ENCODE measurements at places on chromosomes 3 and 15. TPM values are rescaled to one million over a fixed set of nuclear protein-coding genes. Genes with fewer than 3 reads are reported as not detected.

PSMD2 gene
- total RNA-seq, result 149 TPM

DNA sequence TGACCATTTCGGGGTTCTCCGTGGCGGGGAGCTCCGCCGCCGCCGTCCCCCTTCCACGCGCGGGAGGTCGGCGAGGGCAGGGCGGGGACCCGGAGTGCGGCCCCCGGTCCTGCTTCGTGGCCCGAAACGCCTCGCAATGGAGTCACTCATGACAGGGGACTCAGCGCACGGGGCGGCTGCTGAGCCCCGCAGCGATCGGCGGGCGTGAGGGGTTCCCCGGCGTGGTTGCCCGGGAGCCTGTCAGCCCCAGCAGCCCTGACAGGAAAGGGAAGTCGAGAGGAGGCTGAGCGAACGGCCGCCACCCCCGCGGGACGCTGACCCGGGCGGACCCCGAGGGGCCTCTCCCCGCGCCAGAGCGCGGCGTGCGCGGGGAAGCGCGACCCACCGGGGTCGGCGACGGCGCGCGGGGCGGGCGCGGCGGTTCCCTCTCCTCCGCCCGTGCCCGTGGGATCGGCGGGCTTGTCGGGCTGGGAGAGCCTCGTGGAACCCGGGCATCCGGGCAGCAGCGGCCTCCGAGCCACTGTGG, 564 bp upstream of the PIGZ start:
- H3K36me3 ChIP-seq, result no peaks in the 10 kb centered on the region
- peaks cover 6% of the 10 kb centered on the region for H3K4me1 ChIP-seq
- no peak overlapping the region for H3K4me3 ChIP-seq
- H3K27me3 ChIP-seq, result peaks cover 31% of the 10 kb centered on the region
- DNase-seq, result no peak

GRCh38 chr3:87993566-87993965, 65.2 kb downstream of the CGGBP1 start:
- no peaks in the 10 kb centered on the region for H3K27me3 ChIP-seq
- no peak for DNase-seq
- H3K4me3 ChIP-seq, result no peak overlapping the region
- no peak overlapping the region for H3K27ac ChIP-seq

GPR87 gene
- total RNA-seq, result 0.72 TPM

DNA sequence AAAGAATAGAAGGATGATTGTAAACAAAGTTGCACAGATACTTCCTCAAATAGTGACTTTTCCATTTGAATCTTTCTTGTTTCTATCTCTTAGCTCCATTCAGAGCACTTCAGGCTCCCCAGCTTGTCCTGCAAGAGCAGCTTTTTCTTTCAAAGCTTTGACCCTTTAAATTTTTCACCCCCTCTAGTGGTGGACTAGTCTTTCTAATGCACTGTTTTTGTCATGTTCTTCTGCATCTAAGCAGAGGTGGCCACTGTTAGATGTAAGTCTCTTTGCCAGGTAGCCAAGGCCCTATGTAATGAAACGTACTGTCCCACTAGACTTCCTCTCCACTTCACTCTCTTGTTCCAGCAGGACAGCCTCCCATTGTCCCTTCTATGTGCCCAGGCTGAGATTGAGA, 74.0 kb upstream of the MANF start:
- H3K36me3 ChIP-seq, result no peaks in the 10 kb centered on the region
- H3K4me1 ChIP-seq, result no peaks in the 10 kb centered on the region
- no peaks in the 10 kb centered on the region for H3K27me3 ChIP-seq
- H3K27ac ChIP-seq, result no peak overlapping the region

DNA sequence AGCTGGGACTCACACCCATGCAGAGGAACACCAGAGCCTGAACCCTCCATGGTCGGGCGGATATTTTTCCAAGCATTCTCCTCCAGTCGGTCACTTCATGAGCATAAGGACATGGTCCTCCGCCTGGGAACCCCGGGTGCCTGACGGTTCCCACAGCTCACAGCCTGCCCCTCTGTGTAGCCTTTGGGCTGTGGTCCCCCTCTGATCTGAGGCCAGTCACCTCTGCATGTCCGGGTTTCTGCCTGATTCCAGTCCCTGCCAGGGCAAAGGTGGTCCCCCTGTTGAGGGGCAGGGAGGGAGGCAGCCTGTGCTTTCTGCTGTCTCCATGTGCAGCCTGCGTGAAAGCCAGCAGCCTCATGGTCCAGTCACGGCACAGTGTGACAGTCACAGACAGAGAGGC, 76.6 kb upstream of the KLF13 start:
- H3K27me3 ChIP-seq, result no peaks in the 10 kb centered on the region
- DNase-seq, result no peak
- no peak overlapping the region for H3K27ac ChIP-seq
- H3K4me1 ChIP-seq, result no peaks in the 10 kb centered on the region
- H3K36me3 ChIP-seq, result no peaks in the 10 kb centered on the region

DNA sequence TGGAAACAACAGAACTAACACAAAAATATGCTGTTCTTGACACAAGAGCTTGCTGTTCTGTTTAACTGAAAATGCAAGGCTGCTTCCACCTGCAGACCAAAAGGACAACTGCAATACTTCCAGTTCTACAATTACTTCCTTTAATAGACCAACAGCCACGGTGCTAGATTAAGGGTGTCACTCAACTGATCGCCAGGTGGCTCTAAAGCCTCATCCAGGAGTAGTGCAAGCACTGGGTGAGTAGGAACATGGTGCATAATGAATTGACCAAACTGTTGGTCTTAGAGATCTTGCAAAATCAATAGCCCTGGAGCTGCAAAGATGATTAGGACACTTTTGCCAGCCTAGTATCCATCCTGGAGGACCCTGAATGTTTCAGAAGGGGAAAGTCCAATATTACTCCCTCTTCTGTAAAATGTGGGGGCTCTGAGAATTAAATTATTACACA, 3.6 kb upstream of the CLDN16 start:
- no peak overlapping the region for H3K27ac ChIP-seq
- no peaks in the 10 kb centered on the region for H3K27me3 ChIP-seq
- DNase-seq, result peak; percentile 11
- H3K4me1 ChIP-seq, result no peaks in the 10 kb centered on the region
- no peaks in the 10 kb centered on the region for H3K36me3 ChIP-seq

DNA sequence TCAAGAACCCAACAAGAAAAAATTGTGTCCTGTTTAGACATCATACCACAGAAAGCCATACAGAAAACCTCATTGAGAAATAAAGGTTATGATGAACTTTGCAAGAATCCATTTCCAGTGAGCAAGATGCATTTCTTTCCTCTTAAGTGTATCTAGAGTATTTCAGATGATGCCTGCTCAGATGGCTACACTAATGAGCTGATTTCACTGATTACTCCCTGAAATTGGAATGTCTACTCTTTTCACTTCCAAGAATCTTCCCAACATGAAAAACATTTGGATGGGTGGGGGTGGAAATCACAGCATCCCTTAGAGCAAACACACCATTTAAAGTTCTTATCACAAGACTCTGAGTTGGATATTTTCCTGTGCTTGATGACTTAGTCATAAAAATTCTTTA, 41.4 kb upstream of the IL12A start:
- H3K4me3 ChIP-seq, result no peak overlapping the region
- H3K36me3 ChIP-seq, result no peaks in the 10 kb centered on the region
- no peak for DNase-seq
- no peaks in the 10 kb centered on the region for H3K4me1 ChIP-seq
- H3K27me3 ChIP-seq, result no peaks in the 10 kb centered on the region
- H3K27ac ChIP-seq, result no peak overlapping the region

PLSCR2 gene
- total RNA-seq, result 1.4 TPM

PRTG gene
- 6.4 TPM for total RNA-seq

MED12L gene
- 0.82 TPM for total RNA-seq

GRCh38 chr15:48794697-48795134, 16.2 kb downstream of the CEP152 start:
- H3K36me3 ChIP-seq, result no peaks in the 10 kb centered on the region
- H3K4me1 ChIP-seq, result no peaks in the 10 kb centered on the region
- H3K4me3 ChIP-seq, result no peak overlapping the region
- DNase-seq, result no peak

- H3K27me3 ChIP-seq, result no peaks in the 10 kb centered on the region
- DNase-seq, result no peak
- H3K4me3 ChIP-seq, result no peak overlapping the region
- no peaks in the 10 kb centered on the region for H3K4me1 ChIP-seq
Observed at GRCh38 chr3:73491287-73491662, 133.5 kb downstream of the PDZRN3 start.

KBTBD8 gene
- 1.8 TPM for total RNA-seq

TICRR gene
- total RNA-seq, result 0.25 TPM

ZIC4 gene
- not detected for total RNA-seq

DNA sequence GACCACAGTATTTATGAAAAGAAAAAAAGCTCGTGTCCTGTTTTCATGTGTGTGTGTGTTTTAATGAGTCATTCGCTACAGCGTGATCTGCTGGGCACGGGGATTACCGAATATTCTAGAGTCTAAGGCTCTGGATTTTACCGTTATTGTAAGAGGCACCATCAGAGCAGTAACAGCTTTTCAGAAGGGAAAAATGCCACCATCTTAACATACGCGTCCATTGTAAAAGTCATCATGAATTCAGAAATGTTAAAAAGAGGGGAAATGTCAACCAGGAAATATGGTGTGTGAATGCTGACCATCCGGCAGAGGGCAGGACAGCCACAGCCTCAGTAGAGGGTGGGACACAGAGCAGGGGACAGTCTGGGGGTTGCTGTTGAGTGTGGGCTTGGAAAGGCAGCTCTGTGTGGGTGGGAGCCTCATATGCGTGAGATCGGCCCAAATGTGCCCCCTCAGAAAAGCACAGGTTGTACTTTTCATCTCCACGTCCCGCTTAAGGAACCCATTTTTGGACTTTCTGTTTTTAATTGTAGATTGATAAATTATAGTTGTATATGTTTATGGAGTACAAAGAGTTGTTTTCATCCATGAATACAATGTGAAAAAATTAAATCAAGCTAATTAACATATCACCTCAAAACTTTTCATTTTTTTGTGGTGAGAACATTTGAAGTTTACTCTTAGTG, 69.6 kb downstream of the ASB7 start:
- no peaks in the 10 kb centered on the region for H3K4me1 ChIP-seq
- no peaks in the 10 kb centered on the region for H3K27me3 ChIP-seq
- H3K36me3 ChIP-seq, result no peaks in the 10 kb centered on the region
- peak; percentile 33 for DNase-seq
- H3K4me3 ChIP-seq, result no peak overlapping the region

GRCh38 chr3:181723625-181724191, 12.0 kb downstream of the SOX2 start:
- H3K27ac ChIP-seq, result no peak overlapping the region
- H3K36me3 ChIP-seq, result no peaks in the 10 kb centered on the region
- no peaks in the 10 kb centered on the region for H3K4me1 ChIP-seq

DNA sequence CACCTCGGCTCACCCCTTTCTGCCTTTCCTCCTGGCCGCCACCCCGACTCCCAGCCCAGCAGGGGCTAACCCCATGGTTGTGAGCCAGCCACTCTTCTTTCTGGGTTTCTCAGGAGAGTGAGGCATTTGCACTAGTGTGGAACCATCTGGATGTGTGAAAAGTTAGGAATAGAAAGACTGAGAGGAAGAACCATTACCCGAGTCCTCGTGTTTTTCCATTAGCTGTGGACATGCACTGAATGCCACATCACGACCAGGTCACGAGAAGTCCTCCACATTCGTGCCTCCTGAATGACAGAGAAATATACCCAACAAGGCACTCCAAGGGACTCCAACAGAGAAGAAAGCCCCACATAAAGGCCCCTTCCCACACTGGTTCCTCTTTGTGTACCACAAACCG, 18.0 kb upstream of the RAD18 start:
- no peaks in the 10 kb centered on the region for H3K36me3 ChIP-seq
- no peaks in the 10 kb centered on the region for H3K4me1 ChIP-seq
- no peak overlapping the region for H3K4me3 ChIP-seq
- peak; percentile 7 for DNase-seq

DUOX2 gene
- 0.28 TPM for total RNA-seq

- no peaks in the 10 kb centered on the region for H3K27me3 ChIP-seq
- H3K27ac ChIP-seq, result no peak overlapping the region
- H3K4me3 ChIP-seq, result no peak overlapping the region
- no peak for DNase-seq
Observed at GRCh38 chr3:84978843-84979242, 20.1 kb downstream of the CADM2 start.

DNA sequence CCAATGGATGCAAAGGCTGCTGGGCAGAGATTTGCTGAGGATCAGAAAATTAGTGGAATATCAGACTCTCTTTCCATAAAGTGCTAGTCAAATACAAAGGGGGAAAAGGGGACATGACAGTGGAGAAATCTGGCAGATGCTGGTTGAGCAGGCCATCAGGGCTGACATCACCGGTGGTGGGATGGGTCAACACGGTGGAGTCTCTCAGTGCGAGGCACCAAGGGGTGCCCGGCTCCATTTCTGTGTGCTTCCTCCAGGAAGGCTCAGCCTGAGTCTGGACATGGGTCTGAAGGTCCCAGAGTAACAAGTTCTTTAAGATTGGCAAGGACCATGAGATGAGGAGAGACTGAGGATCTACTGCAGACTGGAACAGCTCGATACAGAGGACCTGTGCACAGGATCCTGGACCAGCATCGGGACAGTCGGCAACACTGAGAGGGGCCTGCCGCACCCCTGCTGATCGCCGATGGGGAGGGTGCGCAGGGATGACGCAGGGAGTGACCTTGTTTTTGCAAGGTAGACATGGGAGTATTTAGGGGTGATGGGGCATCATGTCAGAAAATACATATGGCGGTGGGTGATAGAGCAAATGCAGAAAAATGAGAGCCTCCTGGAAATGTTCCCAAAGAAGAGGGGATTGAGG, 92.7 kb downstream of the SEC22A start:
- no peak for DNase-seq
- H3K27ac ChIP-seq, result no peak overlapping the region
- no peak overlapping the region for H3K4me3 ChIP-seq
- H3K36me3 ChIP-seq, result no peaks in the 10 kb centered on the region
- H3K4me1 ChIP-seq, result no peaks in the 10 kb centered on the region

DNA sequence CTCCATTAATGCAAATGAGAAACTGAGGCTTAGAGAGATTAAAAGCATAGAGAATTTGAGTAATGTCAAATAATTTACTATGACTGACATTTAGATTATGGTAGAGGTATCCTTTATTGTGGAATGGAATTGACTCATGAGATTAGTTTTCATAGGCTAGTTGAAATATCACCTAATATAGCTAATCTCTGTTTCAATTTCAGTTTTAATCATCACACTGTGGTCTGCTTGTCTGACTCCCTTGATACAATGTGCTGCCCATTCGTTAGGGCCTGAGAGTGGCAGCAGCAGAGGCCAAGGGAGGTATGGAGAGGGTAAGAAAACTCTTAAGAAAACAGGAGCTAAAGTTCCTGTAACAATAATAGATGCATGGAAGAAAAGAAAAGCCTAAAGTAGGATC, 13.2 kb upstream of the ZBTB20 start:
- no peak overlapping the region for H3K27ac ChIP-seq
- H3K27me3 ChIP-seq, result no peaks in the 10 kb centered on the region
- no peaks in the 10 kb centered on the region for H3K36me3 ChIP-seq
- no peaks in the 10 kb centered on the region for H3K4me1 ChIP-seq
- H3K4me3 ChIP-seq, result no peak overlapping the region

CCR8 gene
- total RNA-seq, result 0.19 TPM

- no peaks in the 10 kb centered on the region for H3K36me3 ChIP-seq
- DNase-seq, result no peak
- H3K4me1 ChIP-seq, result no peaks in the 10 kb centered on the region
Observed at GRCh38 chr15:94576889-94577533, 345.6 kb downstream of the MCTP2 start.

DNA sequence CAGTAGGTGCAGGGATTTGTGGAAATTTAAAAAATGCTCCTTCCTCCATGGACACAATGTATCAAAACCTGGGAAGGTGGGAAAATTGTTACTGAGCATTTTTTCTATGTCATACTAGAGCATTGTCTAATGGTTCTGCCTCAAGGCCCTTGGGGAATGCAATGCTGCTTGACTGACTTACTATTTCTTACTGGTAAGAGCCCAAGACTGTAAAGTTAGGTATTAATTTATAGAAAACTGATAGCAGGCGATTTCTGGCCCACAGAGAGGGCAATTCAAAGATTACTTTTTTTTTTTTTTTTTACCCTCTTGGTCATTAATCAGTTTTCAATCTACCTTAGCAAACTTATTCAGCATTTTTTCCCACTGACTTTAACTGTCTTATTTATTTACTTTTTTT, 38.5 kb upstream of the MRPL3 start:
- H3K4me1 ChIP-seq, result no peaks in the 10 kb centered on the region
- no peaks in the 10 kb centered on the region for H3K36me3 ChIP-seq
- H3K4me3 ChIP-seq, result no peak overlapping the region
